Activated CD4-positive, CD25-positive, alpha-beta regulatory T cell treated with anti-CD3 and anti-CD28 coated beads, Interleukin-2, amount 50 U/mL, for 16 hours (primary cell): ENCODE measurements at places on chromosomes 3 and 15.

GRCh38 chr3:37973246-37974054, 17.1 kb upstream of the VILL start:
- no peak for DNase-seq

DNA sequence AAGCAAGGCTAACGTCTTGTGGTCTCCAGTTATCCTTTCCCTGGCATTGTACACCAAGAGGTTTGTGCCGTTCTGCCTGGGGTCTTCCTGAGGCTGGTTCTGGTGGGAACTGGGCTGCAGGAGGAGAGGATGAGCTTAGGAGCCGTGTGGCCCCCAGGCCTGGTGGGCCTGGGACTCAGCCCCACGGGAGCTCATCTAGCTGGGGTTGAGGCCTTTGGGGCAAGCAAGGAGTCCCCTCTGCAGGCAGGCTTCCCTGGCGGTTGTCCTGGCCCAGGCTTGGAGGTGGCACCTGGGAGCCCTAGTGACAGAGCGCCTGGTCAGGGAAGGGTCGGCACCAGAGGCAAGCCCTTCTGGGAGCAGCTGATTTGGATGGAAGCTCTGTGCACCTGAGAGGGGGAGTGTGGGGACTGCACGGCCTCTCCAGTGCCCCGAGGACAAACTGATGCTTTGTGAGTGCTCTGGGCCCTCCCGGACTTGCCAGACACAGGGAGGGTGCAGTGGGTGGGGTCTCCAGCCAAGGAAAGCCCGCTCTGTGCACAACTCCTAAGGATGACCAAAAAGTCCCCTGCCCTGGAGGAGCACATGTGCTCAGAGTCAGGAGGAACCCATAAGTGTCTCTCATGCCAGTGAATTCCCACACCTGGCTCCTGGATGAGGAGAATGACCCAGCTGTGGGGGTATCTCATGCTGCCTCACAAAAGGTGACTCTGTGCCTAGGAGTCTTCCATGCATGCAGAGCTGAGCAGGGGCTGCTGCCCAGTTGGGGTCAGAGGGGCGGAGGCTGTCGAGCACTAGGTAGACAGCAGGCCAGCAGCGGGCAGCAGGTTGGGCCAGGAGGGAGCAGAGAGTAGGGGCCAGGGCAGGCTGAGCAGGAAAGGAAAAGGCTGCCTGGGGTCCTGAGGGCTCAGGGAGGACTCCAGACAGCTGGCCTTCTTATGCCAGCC, 2.7 kb downstream of the PAK6 start:
- DNase-seq: no peak

- no peak for DNase-seq
Observed at GRCh38 chr3:159796744-159797143, 191.9 kb upstream of the IL12A start.

GRCh38 chr15:78450285-78450858, 12.4 kb downstream of the IREB2 start:
- DNase-seq: no peak

- no peak for DNase-seq
Observed at GRCh38 chr3:171790898-171791691, 19.2 kb downstream of the PLD1 start.

GRCh38 chr3:2354702-2355101, 256.0 kb downstream of the CNTN4 start:
- DNase-seq: no peak

GRCh38 chr3:128617270-128617556, 33.4 kb downstream of the RPN1 start:
- DNase-seq: no peak

DNA sequence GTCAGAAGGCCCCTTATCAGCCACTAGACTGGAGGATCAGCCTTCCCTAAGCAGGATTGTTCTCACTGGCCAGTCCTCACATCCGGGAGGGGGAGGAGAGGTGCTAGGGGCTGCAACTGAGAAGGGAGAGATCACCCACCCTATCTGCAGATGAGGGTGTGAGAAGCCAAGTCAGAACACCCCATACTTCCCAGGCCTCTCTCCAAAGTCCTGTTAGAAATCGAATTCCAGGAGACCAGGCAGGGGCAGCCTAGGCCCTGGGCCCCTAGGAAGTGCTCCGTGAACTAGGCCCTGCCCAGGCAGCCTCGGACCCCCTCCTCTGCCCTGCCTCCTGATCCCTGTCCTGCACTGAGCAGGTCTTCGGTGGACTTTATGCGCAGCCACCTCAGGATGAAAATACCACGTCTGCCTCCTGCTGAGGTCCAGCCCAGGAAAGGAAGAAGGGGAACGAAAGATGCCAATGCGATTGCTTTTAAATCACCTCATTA, 933 bp downstream of the DZIP1L start:
- DNase-seq: no peak

DNA sequence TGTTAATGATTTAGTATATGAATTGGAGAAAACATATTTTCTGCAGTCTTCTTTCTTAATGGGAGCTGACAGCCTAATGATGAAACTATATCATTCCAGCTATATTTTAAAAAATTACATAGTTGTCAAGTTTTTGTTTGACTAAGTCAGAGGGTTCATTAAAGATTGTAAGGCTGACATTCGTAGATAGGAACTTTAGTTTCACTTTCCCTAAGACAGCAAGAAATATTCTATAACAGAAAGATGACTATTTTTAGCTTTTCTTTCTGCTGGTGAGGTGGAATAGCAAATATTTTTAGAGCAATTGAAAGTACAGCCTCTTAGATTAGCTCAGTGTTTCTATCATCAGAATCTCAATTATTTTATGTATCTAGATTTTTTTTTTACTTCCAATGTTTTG, 60.2 kb downstream of the PIAS1 start:
- DNase-seq: no peak

- DNase-seq: no peak
Observed at GRCh38 chr3:19147905-19148767, at the start of gene KCNH8. Gene KCNH8, plus strand, starts transcription at chr3:19148510. Its CDS starts 210 bp downstream, at chr3:19148720.

- no peak for DNase-seq
Observed at GRCh38 chr15:58066042-58066867, 744 bp upstream of the ALDH1A2 start.

- no peak for DNase-seq
Observed at GRCh38 chr3:89974903-89975519, 867.6 kb downstream of the EPHA3 start.

GRCh38 chr15:47929138-47929803, 191.5 kb upstream of the SLC24A5 start:
- no peak for DNase-seq

DNA sequence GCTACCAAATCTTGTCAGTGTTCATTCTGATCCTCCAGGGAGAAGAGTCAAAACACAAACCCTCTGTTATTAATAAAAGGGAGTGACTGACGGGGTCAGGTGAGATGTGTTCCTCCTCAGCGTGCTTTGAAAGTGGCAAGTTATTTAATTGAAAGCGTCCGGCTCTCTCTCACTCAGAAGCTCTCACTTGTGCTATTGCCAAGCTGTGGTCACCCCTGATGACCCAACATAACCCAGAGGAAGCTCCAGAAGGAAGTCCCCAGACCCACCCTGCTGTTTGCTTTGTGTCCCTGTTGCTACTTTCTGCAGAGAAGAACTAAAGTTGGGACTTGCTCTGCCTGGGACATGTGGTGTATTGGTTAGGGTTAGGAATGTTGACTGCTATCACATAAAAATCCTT, 235.6 kb downstream of the EDEM1 start:
- DNase-seq: no peak

DNA sequence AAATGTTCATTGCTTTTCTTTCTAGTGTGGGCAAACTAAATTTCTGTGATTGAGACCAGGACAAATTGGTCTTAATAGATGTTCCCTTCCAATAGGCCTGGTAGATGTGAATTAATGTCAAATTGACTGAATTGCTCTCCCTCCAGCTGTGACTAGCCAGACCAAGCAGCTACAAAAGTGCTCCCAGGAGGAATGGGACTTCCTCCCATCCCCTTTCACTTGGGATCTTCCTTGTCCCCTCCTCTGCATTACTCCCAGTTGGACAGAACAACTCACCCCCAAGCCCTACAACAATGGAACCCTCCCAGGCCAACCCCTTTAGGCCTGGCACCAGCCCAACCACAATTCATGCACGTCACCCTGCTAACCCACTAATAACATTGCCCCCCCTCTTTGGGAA, 19.6 kb upstream of the ZKSCAN7 start:
- no peak for DNase-seq

GRCh38 chr15:32643907-32644445, 2.5 kb downstream of the SCG5 start:
- DNase-seq: no peak

DNA sequence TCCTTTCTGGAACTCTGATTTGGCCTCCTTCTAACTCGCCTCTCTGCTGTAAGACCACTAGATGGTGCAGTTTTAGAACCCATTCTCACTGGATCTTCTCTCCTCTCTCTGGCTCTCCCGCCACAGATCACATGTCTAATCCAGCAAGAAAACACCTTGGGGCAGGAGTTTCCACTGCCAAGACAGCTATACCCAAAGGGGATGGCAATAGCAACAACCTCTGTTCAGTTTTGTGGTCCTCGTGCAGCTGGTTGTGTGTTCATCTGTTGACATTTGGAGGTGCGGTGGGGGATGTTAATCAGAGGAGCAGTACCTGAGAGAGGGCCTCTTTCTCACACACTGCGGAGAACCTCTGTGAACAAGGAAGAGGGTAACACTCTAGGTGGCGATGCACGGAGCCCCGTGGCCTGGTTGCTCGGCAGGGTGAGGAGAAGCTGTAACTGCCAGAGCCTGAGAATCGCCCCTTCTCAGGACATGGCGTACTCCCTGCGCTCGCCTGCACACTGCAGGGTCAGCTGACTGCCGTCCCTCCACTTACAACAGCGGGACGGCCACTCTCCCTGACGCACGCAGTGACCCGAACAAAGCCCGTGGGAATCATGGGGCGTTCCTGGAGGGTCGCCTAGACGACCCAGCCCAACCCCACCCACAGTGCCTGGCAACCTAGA, at the start of gene TEX55:
TSS of gene TEX55 (plus strand) at position 666 of the 668 bp plus-strand sequence. CDS start 25 bp downstream, outside the sequence.
- DNase-seq: no peak

DNA sequence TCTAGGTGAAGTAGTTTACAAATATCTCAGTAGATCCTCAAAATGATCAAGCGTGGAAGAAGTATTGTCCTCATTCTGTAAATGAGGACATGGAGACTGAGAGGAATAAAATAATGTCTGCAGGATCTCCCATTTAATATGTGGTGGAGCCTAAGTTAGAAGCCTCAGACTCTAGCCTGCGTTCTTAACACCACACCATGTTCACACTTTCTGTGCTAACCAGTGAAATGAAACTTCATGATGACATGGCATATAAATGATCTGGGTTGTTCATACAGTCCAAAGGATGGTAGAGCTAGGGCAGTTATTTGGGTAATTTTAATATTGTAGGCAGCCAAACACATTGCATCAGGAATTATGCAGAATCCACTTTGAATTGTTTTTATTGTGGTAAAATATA, 25.1 kb upstream of the APH1B start:
- no peak for DNase-seq

DNA sequence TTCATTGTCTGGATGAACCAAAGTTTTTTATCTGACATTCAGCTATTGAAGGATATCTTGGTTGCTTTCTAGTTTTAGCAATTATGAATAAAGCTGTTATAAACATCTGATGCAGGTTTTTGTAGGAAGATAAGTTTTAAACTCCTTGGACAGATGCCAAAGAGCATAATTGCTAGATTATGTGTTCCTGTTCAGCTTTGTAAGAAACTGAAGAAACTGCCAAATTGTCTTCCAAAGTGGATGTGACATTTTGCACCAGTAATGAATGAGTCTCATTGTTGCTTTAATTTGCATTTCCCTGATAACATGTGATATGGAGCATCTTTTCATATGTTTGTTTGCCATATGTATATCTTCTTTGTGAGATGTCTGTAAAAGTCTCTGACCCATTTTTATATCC, 239.9 kb upstream of the TTC14 start:
- DNase-seq: no peak

- no peak for DNase-seq
Observed at GRCh38 chr3:49908373-49909199, 4.9 kb upstream of the MST1R start.

- no peak for DNase-seq
Observed at GRCh38 chr15:70056091-70056680, 41.5 kb downstream of the TLE3 start.

- no peak for DNase-seq
Observed at GRCh38 chr15:81087066-81087465, 47.0 kb upstream of the CFAP161 start.

DNA sequence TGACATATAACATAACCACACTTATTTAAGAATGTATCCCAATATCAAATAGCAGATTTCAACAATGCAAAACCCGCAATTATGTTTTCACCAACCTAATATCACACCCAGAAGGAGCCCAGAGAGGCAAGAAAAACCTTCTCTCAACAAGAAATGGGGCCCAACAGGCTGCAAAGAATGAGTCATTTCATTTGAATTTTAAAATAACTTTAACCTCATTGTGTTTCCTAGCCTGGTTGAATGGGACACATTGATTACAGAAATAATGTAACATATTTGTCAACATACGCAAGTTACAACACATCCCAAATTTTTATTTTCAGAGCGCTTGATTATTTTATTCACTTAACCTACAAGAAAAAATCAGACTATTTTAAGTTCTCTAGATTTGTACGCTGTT, 365.1 kb upstream of the SLCO3A1 start:
- no peak for DNase-seq

GRCh38 chr3:30598668-30599545, 7.5 kb upstream of the TGFBR2 start:
- no peak for DNase-seq

DNA sequence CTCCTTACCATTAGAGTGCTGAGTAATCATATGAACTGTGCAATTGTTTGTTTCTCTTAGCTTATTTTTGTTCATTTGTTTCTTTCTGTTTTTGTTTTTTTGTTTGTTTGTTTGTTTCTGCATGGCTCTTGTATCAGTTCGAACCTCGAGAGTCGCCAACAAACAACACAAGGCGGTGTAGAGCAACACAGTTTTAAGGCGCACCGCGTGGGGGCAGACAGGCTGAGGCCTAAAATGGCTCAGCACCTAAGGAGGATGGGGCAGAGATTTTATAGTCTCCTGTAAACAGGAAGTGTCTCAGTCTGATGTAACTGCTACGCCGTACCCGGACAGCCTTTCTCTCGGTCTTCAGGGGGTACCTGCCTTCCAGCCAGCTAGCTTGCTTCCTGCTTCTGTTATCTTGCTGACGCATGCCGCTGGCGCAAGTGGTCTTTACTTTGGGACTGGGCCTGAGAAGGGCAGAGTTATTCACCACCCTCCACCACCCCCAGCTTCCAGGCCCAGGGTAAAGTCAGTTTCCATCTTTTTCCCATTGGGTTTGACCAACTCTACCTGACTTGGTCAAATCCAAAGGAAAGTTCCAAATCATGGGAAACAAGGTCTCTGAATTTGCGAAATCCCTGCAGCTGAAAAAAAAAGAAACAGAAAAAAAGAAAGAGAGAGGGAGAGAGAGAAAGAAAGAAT, 25.8 kb upstream of the MFGE8 start:
- no peak for DNase-seq
